NCI-H510A treated with DMSO at 0.1 percent for 48 hours (cell line): ENCODE measurements at places on chromosomes 6 and 20.

DNA sequence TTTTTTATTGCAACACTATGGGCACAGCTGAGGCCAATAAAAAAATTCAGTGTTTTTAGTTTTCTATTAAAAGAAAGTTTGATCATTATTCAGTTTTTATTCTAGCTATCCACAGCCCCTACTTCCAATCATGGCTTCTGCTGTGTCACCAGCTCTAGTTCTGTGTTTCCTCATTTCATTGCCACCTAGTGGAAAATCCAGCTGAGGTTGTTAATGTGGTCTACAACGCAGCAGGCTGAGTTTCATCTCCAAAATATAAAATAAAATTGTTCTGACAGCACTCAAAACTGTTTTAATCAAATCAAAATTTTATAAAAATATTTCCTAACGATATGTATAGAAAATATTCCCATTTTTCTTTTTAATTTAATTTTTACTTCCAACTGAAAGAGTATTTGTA lies 13.6 kb downstream of the COL9A1 start:
- no peak for DNase-seq

- peak; percentile 83 for DNase-seq
Observed at GRCh38 chr20:50575865-50576720, 65.9 kb downstream of the PTPN1 start.

GRCh38 chr6:134240665-134241431 lies 77.1 kb downstream of the SGK1 start:
- no peak for DNase-seq

GRCh38 chr6:73064266-73064665 lies 161.0 kb downstream of the KHDC1L start:
- DNase-seq = no peak

DNA sequence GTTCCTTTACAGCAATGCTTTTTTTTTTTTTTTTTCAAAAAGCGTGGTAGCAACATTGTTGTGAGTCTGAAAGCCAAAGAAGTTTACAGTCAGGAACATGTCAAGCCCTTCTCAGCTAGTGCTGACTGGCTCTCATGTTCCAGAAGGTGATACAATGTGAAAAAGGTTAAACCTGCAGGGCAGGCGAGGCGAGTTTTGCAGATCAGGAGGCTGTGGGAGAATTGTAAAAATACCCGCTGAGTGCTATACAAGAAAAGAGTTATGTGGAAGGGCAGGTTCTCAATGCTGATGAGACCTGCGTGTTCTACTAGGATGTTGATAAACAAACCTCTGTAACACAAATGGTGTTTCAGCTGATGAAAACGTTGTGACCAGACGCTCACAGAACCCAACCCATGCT lies 30.9 kb upstream of the RPP40 start:
- no peak for DNase-seq

GRCh38 chr6:23510778-23511510 lies 615.1 kb upstream of the NRSN1 start:
- no peak for DNase-seq

DNA sequence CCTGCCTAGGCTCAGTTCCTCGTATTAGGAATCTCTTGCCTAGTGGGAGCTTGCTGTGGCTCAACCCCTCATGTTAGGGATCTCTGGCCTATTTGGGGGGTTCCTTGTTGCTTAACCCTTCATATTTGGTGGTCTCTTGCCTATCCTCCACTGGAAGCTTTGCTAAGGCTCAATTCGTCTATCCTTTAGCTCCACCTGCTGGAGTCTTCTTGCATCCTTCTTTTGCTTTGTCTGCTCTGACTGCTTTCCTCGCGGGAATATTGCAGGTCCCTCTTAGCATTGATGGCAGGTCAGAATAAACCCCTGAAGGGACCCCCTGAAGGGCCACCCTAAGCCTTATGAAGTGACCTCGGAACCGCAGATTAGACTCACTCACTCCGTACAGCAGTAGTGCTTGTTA lies 203.0 kb upstream of the TBX18 start:
- DNase-seq = no peak

DNA sequence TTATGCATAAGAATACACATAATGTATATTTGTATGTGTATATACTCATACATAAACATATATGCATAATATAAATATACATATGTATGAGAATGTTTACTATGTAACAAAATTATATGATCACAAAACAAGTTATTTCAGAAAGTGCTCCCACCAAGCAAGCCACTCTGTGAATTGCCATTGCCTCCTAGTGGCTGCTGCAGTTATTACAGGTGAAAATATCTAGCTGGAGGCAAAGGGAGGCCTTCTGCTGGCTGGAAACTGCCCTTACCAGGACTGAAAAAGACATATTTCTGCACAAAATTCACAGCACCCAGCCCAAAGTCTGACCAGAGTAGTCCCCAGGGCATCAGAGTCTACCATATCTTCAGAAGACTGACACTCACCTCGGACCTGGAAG lies 14.4 kb upstream of the ADAM33 start:
- DNase-seq = no peak

GRCh38 chr6:62746968-62747367 lies 460.9 kb upstream of the KHDRBS2 start:
- no peak for DNase-seq

DNA sequence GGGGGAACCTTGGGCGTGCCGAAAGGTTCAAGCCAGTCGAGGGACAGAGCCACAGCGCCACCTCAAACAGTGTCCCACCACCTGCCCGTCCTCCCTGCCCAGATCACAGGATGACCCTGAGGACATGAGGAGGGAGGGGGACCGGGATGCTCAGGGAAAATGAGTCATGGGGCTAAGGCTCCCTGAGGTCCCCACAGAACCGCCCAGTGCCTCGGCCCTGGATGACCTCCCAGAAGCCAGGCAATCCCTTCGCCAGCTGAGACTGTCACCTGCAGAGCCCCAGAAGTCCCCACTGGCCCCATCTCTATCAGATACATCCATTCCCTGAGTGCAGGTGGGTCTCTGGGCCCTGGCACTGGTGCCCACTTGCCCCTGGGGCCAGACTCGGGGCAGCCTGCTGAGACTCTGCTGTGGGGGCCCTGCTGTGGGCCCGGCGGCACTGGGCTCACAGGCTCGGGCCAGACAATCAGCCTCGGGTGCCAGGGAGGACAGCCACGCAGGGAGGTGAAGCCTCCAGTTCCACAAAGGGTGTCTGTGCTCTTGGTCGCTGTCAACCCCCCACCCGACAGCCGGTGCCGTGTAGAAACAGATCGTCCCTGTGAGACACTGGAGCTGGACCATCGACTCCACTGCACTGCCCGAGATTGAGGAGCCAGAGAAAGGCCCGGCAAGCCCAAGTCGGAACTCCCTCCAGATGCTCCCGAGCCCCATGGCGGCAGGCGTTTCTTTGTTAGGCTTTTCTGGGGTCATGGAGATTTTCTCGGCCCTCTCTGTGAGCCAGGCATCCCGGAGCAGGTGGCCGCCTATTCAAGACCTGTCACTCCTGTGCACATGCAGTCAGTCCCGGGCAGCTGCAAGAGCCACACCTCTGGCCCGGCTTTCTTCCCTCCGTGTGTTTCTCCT lies 26.1 kb downstream of the PXDC1 start:
- DNase-seq = no peak

DNA sequence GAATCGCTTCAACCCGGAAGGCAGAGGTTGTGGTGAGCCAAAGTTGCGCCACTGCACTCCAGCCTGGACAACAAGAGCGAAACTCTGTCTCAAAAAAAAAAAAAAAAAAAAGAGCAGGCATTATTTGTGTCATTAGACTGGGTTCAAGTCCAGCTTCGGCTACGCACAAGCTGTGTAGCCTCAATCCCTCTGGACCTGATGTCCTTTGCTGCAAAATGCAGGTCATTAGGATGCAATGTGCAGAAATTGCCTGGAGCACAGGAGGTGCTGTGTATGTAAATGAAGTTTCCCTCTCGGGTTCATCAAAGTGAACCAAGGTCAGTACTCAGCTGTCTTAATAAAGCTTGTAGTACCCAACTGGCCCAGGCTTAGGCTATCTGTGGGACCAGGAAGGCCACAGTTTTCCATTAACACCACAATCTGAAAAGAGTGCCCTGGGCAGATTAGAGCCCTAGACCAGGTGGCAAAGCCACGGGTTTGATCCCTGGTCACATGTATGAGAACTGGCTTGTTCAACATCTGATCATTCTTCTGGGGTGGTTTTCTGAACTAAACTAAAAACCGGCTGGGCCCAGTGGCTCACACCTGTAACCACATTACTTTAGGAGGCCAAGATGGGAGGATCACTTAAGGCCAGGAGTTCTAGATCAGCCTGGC lies 155.3 kb downstream of the ZMYND8 start:
- no peak for DNase-seq
